ENCODE measurements at places on chromosomes 16 and 17. TPM values are rescaled to one million over a fixed set of nuclear protein-coding genes. Genes with fewer than 3 reads are reported as not detected.

Gene P2RX5
- total RNA-seq, result 15.9 TPM

Gene TEKT1
- not detected for total RNA-seq

DNA sequence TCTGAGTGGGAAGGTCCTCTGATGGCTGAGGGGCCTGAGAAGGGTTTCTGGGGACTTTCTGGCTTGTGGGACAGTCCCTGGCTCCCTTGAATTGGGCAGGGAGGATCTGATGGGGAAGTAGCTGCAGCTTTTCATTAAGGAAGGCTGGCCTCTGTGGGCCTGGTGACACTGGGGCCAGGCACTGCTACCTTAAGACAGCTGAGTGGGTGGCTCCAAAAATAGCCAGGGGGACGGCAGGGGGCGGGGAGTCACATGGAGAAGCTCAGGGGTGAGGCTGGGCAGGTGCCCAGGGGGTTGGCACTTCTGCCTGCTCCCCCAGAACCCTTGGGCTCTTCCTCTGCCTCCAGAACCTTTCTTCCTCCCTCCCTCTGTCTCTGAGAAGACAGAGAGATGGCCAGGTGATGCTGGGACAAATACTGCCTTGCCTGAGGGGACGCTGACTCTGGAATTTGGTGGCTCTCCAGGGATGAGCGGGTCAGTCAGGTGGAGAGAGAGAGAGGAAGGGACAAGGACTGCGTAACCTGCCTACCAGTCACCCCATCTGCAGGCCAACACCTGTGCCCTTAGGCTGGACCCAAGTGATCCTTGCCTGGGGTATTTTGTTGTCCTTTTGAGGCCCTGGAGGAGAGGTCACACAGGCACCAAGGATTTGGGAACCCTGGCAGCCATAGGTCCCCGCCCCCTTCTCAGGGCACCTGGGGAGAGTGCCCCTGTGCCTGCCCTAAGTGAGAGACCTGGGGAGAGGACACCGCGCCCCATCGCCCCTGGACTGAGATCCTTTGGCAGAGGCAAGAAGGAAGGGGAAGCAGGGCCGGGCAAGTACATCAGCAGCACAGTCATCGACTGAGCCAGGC, 1.7 kb upstream of the SGCA start:
- DNase-seq, result no peak

DNA sequence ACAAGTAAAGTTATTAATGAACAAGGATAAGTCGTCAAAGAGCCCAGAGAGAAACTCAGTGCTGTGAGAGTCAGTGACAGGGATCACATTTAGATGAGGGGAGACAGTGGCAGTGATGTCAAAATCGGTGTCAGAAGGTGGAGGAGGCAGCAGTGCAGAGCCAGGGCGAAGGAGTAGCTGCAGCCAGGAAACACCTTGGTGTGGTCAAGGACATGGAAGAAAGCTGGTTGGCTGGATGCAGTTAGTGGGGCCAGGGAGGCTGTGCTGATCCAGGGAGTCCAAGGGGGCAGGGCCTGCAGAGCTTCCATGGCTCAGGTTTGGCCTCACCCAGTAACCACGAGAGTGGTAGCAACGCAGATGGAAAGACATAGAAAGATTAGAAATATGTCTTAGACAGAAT, 50.7 kb upstream of the ADORA2B start:
- no peak for DNase-seq

DNA sequence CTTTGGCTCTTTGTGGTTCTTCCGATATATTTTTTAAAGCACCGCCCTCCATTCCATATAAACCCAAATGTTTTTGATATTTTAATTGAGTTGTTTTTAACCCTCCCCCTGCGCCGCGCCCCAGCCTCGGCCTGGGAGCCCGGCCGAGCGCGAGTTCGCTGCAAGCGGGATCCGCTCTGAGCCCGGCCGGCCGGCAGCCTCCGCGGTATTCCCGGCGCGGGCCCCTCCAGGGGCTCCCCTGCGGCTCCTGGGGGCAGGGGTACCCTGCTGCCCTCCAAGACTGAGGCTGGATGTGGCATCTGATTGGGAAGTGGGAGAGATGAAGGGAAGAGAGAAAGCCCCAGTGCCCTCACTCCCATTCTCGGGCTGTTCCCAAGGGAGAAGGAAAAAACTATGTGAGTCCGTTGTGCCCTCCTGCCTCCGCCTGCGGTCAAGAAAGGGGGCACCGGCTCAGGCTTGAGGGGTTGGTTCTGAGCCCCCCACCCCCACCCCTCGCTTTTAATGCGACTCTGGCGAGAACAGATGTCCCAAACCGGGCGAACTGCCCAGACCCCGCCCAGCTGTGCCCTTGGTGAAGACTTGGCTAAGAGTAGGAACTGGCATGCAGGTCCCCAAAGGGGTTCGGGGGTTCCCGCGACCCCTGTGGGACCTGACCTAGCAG, 8.6 kb downstream of the NEUROD2 start:
- no peak for DNase-seq

DNA sequence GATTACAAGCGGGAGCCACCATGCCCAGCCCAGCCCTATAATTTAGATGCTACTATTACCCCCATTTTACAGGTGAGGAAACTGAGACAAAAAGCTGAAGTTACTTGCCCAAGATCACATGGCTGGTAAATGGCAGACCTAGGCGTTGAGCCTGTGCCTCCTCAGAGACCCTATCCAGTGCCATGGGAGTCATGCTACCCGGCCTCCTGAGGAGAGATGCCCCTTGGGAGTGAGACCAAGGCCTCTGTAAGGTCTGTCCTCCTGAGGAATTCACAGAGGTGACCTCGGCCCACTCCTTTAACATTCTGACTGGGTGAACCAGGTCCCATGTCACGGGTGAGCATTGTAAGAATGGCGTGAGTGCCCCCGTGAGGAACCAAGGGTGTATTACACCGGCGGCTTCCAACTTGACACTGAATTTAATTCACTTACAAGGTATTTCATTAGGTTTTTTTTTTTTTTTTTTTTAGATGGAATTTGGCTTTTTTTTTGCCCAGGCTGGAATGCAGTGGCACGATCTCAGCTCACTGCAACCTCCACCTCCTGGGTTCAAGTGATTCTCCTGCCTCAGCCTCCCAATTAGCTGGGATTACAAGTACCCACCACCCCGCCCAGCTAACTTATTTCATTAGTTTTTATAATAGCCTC, 95.7 kb downstream of the ABCC6 start:
- DNase-seq, result peak; percentile 65

DNA sequence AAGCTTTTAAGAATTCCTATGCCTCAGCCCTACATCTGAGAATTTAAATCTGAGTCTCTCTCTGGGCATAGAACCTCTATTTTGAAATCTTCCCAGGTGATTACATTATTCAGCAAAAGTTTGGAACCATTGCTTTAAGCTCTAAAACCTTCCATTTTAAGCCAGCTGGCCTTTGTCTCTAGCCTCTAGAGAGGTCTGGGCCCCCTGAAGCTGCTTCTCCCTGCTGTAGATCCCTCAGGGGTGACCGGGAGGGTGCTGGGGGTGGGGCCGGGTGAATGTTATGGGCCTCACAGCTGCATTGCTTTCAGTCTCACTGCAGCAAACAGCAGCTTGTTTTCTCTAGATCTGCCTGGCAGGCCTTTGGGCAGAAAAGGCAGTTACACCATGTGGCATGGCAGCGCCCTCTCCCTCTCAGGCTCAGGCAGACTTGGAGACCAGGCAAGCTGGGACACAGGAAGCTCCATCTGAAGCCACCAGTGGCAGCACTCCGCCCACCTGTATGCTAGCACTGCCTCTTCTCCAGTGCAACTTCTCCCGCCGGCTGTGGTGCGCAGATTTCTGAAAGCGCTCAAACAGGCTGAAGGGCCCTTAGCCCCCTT, 66.3 kb downstream of the MPRIP start:
- no peak for DNase-seq
